GM23248 (cell line): ENCODE measurements at places on chromosomes 11 and 22. TPM values are rescaled to one million over a fixed set of nuclear protein-coding genes. Genes with fewer than 3 reads are reported as not detected.

RFPL1 gene
- polyA plus RNA-seq, result 0.13 TPM in 1 of 2 replicates, not detected in the other

DNA sequence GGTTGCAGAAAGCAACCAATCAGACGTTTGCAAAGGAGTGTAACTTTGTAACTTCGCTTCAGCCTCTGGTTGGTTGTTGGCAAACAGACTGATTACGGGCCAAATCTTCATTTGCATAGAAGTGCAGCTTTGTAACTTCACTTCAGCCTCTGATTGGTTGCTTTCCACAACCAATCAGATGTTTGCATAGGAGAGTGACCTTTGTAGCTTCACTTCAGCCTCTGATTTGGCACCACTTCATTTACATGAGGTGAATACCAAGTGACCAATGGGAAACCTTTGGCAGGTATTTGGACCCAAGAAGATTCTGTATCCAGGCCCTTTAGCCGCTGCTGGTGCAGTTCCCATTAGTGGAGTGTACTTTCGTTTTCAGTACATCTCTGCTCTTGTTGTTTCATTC lies 16.0 kb downstream of the USP47 start:
- no peak for DNase-seq

- DNase-seq, result peak; percentile 50
Observed at GRCh38 chr22:20741634-20742581, 32.0 kb upstream of the SERPIND1 start.

DNA sequence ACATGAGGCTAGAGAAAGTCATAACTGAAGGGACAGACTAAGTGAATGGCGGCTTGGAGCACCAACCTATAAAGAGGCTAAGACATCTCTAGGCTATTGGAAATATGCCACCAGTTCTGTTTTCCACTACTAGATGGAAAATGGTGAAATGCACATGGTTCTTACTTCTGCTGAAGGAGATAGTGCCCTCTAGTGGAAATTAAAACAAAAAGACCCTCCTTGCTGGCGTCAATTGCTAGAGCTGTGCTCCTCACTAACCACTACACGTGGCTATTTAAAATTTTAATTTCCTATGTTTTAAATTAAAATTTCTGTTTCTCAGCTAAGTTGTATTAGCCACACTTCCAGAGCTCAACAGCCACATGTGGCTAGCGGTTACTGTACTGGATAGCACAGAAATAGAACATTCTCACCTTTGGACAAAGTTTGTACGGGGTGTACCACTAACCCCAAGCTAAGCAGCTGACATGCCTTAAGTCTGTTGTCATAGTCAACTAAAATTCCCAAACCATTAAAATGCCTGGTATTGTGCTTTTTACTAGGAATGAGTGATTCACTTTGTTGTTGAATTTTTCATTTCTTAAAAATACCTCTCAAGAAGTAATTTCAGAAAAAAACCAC lies 34.1 kb upstream of the CALCA start:
- peak; percentile 70 for DNase-seq
